NCI-H69 (cell line): ENCODE measurements at places on chromosomes 7 and 10.

- no peak for DNase-seq
These were observed 15.0 kb downstream of the GARIN1A start for GRCh38 chr7:128687131-128687530.

DNA sequence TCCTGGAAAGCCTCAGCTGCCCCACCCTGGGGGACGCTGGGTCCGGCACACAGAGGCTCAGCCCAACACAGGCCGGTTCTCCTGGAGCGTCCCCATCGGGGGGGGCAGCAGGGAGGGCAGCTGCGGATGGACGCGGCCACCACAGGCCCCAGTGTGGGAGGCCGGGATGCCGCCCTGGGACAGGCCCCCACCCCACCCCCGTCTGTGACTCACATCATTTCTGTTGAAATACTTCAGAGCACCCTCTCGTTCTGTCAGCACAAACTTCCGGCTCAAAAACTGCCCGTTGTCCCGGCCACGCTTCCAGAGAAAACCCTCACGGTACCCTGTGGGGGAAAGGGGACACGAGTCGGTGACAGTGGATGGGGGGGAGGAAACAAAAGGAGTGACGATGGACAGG is 28.5 kb downstream of the GET4 start:
- DNase-seq: no peak

DNA sequence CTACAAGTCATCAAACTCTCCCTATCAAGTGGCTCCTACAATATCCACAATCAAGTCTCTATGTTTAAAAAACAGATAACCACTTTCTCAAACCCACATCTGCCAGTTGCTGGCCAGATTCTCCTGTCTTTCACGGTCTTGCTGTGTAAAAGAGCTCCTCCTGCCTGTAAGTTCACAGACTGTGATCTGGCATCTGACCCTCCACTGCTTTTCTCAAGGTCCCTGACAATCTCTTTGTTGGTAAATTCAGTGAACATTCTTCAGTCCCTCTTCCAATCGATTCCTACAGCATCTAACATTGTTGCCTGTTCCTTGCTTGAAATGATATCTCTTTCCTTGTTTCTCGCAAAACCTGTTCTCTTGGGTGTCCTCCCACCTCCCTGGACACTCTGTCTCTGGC is 18.5 kb upstream of the LMOD2 start:
- DNase-seq: peak; percentile 27

DNA sequence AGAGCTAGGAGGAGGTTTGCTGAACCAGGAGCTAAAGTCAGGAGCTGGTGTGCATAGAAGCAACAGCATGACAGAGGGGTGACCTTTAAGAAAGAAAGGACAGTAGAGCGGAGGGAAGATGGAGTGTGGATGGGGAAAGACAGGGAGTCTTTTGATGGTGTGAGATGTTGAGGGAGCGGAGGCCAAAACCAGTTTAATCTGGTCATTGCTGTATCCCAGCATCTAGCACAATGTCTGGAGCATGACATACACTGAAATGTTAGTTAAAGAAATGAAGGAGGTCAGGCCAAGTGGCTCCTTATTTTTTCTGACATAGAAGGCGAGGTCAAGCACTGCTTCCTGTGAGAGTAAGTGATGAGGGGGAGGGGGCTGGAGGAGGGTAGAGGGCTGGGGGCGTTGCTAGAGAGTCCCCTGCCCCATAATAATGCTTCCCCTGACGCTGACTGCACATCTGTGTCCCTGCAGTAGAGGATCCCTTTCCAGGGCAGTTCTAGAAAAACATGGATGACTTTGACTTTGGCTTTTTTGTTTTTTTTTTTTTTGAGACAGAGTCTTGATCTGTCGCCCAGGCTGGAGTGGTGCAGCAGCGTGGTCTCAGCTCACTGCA is 70.2 kb downstream of the ZNF467 start:
- DNase-seq: no peak

- no peak for DNase-seq
These were observed 539.4 kb upstream of the MGMT start for GRCh38 chr10:128927497-128928161.

GRCh38 chr7:138872576-138872975 is 74.6 kb upstream of the ATP6V0A4 start:
- no peak for DNase-seq

- DNase-seq: no peak
These were observed 66.6 kb upstream of the ANTXRL start for GRCh38 chr10:46220187-46220586.

GRCh38 chr10:46536781-46537180 is 19.7 kb downstream of the GPRIN2 start:
- no peak for DNase-seq

- DNase-seq: no peak
These were observed 27.4 kb upstream of the ABLIM1 start for GRCh38 chr10:114685456-114685855.

DNA sequence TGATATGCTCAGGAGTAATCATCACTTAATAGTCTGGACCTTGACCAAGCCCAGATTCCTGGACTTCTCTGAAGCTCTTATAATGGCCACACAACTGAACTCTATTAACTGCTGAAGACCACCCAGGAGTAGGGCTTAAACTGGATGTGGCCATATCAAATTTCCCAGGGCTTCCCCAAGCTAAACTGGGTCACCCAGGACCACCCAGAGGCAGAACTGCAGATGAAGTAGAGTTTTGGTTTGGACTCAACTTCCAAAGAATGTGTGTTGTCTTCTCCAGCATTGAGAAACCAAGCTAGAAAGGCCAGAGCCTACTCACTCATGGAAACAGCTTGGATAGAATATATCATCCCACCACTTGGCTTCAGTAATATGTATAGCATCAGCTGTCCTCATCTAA is 358.2 kb upstream of the MEOX2 start:
- no peak for DNase-seq

DNA sequence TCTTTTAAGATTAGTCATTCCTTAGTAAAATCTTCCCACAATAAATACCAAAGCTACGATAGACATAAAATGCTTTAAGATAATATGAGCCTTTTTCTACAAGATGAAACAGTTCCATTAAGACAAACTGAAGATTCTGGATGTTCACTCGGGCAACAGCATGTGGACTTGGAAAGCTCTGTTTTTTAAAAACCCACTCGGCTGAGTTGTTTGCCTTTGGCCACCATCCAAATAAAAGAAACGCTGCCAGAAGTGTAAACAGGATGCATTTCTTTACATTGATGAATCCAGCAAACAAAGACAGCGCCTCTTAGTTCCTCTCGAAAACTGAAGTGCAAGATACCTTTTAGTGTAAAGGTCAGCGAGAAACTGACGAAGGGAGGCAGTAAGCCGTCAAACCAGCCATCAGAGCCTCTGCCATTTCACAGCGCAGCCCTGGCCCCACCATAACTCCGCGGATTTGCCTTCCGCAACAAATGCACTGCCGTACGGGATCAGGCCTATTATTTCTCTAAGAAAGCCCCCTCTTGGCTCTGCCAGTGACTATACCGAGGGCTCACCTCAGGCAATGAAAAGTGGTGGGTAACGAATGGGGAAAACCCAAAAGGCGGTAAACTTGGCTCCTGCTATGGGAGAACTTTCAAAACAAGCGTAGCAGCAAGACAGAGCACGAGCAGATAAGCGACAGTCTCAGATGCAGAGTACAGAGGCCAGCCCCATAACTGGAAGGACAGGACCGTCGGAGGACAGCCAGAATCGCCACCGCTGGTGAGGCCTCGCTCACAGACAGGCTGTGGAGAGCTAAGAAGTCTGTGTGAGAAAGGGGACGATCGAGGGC is 41.4 kb downstream of the GNA12 start:
- DNase-seq: peak; percentile 68

DNA sequence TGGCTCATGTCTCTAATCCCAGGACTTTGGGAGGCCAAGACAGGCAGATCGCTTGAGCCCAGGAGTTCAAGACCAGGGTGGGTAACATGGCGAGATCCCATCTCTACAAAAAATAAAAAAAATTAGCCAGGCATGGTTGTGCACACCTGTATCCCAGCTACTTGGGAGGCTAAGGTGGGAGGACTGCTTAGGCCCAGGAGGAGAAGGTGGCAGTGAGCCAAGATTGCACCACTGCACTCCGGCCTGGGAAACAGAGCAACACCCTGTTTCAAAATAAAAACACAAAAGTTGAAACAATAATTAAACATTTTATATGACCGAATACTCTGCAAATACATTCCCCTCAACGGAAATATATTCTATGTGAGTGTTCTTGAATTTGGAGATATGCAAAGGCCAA is 40.3 kb downstream of the JMJD1C start:
- no peak for DNase-seq

DNA sequence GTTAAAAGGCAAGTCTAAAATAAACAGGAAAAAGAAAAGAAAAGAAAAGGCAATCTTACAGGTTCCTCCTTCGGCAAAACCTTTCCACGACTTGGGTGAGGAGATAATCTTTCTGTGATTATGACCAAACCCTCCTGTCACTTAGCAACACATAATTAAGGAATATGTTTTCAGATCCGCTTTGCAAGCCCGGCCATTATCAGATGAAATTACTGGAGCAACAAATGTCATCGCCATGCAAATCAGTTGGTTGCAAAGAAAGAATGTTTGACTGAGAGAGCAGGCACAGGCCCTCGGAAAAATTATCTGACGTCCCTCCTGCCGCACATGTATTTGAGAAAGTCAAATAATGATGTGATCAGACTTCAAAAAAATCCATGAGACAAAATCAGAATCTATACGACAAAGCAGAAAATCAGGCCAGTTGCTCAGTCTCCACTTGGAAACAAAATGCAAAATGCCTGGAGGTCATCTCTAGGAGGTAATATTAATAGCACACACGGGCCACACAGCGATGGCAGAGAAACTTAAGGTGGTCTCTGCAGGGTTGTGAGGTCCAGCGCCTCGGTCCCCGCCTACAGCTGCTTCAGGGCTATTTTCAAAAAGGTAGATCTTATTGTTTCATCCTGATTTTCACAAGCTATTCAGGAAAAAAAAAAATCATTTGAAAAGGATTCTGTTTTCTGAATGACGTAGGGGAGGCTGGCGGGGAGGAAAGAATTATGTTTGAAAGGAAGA is 82.7 kb downstream of the ZRANB1 start:
- DNase-seq: peak; percentile 86

DNA sequence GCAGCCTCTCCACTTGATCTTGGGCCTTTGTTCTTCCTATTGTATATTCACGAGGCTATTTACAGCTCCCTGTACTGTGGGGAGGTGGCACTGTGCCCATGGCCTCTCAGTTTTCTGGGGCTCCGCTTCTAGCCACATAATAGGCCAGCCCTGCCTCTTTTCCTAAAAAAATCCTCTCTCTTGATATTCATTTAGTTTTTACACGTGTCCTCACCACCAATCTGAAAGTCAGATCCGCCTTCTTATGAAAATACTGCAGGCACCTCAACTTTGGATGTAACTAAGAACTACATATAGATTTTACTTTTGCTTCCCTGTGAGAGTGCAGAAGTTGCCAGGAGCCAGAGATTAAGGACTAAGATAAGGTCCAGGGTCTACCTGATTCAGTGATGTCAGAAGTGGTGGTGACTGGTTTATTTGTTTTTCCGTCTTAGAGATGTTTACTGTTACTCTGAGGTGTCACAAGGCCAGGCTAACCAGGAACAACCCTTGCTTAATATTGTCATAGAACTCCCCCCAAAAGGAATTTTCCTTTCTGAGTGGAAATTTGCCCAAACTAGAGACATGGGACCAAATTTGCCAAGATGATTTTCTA is 7.8 kb downstream of the BAMBI start:
- peak; percentile 21 for DNase-seq

- no peak for DNase-seq
These were observed 9.4 kb upstream of the CNOT4 start for GRCh38 chr7:135519233-135519688.

DNA sequence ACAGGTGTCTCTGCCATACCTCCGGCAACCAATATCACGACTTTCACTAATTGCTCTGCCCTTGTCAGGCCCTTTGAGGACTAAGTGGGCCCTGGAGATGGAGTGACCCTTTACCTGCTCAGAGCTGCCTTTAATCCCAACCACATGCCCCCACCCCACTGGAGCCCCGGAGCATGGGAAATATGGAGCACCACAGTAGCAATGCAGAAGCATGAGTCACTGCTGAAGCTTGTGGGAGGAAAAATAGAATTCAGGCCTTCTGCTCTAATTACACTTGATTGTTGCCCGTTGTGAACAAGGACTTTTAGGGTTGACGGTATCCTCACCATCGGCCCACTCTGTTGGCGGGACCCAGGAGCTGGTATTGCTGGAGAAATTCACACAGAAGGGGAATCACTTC is 52.5 kb upstream of the FRMD4A start:
- DNase-seq: no peak

- DNase-seq: no peak
These were observed 413.6 kb upstream of the PCDH15 start for GRCh38 chr10:55214608-55215007.

DNA sequence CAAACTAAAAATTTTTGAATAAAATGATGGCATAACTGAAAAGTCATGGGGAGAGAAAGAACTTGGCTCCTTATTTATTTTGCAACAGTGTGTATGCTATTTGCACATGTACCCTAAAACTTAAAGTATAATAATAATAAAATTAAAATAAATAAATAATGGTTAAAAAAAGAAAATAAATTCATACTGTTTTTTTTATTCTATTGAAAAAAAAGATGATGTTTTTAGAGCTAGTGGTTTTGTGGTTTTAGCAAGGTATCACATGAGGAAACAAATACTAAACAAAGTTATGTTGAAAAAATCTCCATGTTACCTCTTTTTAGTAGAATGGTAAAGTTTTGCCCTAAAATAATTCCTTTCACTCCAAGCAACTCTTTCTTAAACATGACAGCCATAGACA is 26.2 kb downstream of the TMEM168 start:
- DNase-seq: no peak

DNA sequence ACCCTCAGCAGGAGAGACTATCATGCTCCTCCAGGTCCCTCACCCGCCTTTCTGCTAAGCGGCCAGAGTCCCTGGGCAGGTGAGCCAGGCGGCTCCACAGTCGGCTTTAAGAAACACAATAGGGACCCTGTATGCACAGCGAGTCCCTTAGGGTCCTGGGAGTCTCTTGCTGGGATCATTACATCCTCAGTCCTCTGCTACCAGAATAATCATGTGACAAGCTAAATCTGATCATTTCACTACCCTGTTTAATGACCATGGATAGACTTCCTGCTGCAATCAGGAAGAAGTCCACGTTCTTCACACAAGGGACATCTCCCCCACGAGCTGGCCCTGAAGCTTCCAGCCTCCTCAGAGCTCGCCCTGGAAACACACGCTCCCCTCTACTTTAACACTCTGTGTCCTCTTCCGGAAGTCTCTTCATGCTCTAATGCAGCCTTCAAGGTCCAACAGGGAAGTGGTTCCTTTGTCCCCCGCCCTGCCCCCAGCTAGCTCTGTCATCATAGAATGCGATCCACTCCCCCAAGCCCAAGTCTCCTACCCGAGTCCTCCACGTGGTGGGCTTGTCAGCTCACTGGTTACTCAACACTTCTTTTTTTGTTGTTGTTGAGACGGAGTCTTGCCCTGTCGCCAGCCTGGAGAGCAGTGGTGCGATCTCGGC is 101.5 kb downstream of the RNF216 start:
- DNase-seq: no peak

DNA sequence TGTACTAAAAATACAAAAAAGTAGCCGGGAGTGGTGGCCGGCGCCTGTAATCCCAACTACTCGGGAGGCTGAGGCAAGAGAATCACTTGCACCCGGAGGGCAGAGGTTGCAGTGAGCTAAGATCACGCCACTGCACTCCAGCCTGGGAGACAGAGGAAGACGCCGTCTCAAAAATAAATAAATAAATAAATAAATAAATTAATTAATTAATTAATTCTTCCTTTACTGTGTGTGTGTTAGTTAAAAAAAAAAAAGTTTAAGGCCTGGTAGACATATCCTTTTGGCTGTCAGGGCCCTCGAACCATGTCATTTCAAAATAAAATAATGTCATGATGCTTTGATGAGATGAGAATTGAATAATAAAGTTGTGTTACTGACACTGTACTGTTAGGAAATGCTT is 81.3 kb downstream of the ZNF467 start:
- DNase-seq: no peak
